ENCODE measurements at places on chromosomes 1 and 21. TPM values are rescaled to one million over a fixed set of nuclear protein-coding genes. Genes with fewer than 3 reads are reported as not detected.

DNA sequence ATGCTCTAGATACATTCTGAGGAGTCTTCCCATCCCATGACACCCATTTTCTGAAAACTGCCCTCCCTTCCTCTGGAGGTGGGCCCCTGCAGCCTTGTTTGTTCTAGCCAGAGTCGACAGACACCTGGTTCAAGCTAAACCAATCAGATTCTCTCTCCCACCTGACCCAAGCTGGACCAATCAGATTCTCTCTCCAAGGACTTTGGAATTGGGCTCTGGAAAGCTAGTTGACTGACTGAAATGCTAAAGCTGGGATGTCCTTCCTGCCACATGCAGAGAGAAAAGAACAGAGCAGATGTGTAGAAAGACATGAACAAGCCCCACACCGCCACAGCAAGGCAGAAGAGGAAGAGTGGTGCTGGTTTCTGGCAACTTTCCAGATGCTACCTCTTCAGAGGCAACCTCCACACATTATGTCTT, 24.6 kb downstream of the ASAP3 start:
- no peak for DNase-seq

DNA sequence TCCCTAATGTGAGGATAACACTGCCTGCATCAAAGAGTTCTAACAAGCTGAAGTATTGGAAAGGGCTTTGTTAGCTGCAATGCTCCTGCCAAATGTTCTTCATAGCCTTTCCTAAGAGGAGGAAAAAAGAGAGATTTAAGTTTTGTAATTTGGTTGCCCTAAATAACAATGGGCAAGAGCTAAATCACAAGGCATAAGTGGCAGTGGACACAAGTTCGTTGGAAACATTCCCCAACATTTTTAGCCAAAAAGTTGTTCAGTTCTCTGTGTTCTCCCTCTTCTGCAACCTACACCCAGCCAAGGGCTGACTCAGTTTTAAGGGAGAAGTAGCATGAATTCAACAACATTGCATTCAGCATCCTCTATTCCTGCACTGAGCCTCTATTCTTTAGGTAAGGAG, 2.6 kb upstream of the UQCRHL start:
- no peak for DNase-seq

DNA sequence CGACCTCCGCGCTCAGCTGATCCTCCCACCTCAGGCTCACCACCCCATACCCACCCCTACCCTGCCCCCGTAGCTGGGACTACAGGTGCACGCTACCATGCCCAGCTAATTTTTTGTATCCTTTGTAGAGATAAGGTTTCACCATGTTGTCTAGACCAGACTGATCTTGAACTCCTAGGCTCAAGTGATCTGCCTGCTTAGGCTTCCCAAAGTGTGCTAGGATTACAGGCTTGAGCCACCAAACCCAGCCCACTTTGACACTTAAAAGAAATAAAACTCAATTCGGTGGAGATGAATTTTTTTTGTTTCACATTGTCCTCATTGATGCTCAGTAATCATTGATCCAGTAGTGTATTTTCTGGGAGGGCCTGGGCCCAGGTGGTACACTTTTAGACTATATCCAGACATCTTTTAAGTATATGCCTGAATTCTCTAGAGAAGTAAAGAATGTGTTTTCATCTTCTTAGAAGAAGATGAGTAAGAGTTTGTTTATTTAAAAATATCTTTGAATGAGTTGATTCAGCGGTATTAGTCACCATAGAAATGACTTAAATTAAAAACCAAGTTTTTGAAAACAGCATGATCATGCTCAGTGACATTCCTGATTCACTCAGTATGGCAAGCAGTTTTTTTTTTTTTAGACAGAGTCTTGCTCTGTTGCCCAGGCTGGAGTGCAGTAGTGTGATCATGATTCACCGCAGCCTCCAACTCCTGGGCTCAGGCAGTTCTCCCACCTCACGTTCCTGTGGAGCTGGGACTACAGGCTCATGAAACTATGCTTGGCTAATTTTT, 57.8 kb downstream of the EPB41 start:
- no peak for DNase-seq

The COQ8A gene
- 44.3 TPM for polyA plus RNA-seq
